ENCODE measurements at places on chromosomes 6 and 20.

- no peak for DNase-seq
Observed at GRCh38 chr6:135738636-135739035, 112.9 kb upstream of the PDE7B start.

DNA sequence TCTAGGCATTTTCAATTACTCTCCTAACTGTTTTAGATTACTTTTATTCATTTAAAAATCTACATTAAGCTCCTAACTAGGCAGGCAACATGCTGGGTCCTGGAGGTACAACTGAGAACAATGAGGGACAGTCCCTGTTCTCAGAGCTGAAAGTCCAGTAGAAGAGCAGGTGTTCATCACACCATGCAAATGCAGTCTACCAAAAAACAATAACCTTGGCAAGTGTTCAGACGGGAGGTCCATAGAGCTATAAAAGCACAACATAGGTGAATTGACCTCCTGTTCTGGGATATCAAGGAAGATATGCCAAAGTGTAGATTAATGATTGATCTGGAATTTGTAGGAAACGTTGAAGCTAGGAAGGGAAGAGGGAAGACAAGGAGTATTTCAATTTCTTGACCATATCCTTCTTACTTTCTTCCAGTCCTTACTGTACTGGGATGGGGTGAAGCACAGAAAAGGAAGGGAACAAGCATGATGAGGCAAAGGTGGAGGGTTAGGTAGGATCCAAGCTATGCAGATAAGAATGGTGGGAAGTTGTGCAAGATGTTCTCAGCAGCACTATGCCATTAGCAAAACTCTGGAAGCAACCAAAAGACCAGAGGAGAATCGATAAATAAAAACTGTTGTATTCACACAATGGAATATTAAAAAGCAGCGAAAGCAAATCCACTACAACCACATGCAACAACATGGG is 485.7 kb upstream of the JARID2 start:
- DNase-seq, result no peak

- DNase-seq, result no peak
Observed at GRCh38 chr6:159125951-159126352, 43.2 kb upstream of the FNDC1 start.

GRCh38 chr6:120202878-120203277 is 853.3 kb upstream of the MAN1A1 start:
- DNase-seq, result no peak
